ENCODE measurements at places on chromosomes 6 and 20. TPM values are rescaled to one million over a fixed set of nuclear protein-coding genes. Genes with fewer than 3 reads are reported as not detected.

The SPTLC3 gene
- 0.23 TPM for total RNA-seq

The FAM162B gene
- total RNA-seq = not detected

The HLA-DRB1 gene
- not detected for total RNA-seq

The TMC2 gene
- total RNA-seq = not detected
